ENCODE measurements at places on chromosomes 4 and X.

DNA sequence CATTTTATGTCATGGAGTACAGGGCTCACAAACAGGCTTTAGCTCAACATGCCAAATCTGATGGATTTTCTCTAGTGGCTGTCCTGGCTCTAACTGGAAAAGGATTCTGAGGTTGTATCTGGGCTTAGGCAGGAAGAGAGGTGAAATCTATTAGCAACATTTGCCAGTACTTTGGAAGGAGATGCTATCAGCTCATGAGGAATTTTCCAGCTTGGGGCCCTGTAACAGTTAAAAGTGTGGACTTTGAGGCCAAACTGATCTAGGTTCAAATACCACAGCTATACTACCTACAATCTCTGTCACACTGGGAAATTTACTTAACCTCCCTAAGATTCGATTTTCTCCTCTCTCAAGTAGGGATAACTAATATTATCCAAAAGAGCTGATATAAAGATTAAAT, 119.0 kb upstream of the HCCS start:
- DNase-seq = no peak

GRCh38 chrX:107452581-107452980, 3.1 kb downstream of the FRMPD3 start:
- no peak for DNase-seq

GRCh38 chr4:8847764-8848163, 23.9 kb downstream of the HMX1 start:
- DNase-seq = no peak

- no peak for DNase-seq
These were observed 344.3 kb downstream of the GBA3 start for GRCh38 chr4:23036921-23037495.

GRCh38 chr4:26196567-26196966, 124.2 kb upstream of the RBPJ start:
- DNase-seq = no peak

- DNase-seq = no peak
These were observed 17.5 kb downstream of the BRWD3 start for GRCh38 chrX:80792205-80792604.

DNA sequence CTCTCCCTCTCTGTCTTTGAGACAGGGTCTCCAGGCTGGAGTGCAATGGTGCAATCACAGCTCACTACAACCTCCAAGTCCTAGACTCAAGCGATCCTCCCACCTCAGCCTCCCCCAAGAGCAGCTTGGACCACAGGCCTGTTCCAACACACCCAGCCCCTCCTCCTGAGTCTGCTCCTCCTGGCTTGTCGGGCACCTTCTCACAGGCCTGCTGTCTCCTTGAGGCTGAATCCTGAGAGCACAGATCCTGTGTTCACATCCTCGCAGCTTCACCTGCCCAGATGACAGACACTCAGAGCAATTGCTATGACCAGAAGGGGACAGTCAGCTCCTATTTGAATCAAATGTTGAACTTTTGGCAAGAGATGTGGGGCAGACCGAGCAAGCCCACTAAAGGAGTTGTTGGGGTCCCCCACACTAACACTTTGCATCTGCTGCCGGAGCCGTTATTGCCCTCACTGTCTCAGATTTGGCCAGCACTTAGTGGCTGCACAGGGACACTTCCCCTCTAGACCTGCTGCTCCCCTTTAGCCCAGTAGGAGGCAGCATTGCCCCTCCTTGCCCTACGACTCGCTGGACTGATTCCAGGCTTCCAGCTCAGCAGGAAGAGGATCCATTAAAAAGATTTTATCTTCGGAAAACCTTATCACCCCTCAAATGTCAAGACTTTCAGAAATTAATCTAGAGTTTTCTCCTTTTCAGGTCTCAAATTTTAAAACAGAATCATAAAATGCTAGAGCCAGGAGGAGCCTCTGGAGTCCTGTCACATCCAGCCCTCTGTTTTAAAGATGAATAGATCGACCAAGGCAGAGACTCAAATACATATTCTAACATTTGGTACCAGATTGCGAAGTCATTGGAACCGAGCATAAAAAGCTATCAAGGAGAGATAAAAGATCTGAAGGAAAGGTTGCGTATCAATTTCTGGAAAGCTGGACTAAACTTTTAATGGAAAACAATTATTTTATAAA, 113.7 kb downstream of the USP46 start:
- DNase-seq = peak; percentile 66

DNA sequence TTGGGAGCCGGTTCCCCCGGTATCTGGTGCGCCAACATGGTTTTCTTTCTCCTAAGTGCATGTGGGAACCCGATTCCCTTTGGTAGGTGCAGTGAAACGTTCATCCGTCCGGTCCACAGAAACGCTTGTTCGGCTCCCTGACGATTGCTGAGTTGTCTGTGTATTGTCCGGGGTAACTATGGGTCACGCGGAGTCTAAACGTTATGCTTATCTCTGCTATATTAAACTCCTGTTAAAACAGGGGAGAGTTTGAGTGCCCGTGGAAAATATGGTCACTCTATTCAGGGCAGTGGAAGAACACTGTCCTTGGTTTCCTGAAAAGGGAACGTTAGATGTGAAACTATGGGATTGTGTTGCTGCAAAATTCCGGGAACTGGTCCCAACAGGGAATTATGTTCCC, 32.4 kb upstream of the MGST2 start:
- no peak for DNase-seq

GRCh38 chr4:110589297-110589696, 33.6 kb downstream of the PITX2 start:
- DNase-seq = no peak

DNA sequence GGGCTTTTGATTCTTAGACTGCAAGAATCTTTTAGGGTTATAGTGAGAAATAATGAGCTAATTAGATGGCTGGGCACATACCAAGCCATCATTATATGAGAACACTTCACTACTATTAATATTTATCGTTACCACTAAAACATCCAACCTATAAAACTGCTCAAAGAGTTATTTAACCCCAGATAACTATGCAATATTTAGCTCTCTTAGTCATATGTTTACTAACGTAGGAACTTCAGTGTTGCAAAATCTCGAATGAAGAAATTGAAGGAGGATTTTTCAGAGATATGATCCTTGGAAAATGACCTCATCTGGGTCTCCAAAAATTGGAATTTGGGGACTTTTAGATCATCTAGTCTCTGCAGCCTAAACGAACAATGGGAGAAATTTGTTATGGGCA, 265.0 kb upstream of the RPS6KA3 start:
- DNase-seq = no peak
